ENCODE measurements at places on chromosomes 2 and 18.

GRCh38 chr2:189407281-189408209, 33.7 kb upstream of the WDR75 start:
- no peak for DNase-seq

DNA sequence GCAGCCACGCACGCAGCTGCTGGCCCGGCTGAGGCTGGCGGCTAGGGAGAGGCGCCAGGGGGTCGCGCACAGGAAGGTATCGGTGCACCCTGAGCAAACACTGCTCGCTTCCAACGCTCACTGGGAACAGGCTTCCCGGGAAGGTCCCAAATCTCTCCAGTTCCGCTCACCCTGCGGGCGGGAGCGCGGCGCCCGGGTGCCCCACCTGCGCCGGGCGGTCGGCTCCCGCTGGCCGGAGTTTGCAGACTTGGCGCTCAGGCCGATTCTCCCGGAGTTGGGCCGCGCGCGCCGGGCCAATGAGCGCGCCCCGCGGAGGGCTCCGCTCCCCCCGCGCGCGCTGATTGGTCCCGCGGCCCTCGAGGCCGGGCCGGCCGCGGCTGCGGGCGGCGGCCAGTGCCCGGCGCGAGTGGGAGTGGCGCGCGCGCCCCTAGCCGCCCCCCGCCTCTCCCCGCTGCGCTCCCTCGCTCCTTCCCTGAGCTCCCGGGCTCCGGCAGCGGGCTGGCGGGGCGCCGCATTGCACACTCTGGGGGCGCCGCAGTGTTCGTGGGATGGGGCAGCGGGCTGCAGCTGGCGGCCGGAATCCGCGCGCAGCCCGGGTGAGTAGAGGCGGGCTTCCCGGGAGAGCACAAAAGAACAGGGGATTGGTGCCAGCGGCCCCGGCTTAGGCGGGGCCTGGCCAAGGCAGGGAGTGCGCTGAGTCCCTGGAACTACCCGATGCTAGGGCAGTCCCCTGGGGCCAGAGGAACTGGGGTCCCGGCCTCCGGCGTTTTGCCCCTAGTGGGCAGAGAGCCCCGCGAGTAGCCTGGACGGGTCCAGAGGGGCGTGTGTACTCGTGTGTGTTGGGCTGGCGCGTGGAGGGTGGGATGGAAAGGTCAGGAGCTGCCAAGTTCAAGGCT, at the start of gene LYPD6:
Gene LYPD6 (plus strand): TSS at position 461 of the 896 bp plus-strand sequence. CDS start 107,122 bp downstream, outside the sequence.
- DNase-seq: no peak

GRCh38 chr2:105741174-105741573, 3.5 kb upstream of the NCK2 start:
- no peak for DNase-seq

- DNase-seq: no peak
Measured at GRCh38 chr2:240997141-240997855, 1.1 kb upstream of the SNED1 start.

DNA sequence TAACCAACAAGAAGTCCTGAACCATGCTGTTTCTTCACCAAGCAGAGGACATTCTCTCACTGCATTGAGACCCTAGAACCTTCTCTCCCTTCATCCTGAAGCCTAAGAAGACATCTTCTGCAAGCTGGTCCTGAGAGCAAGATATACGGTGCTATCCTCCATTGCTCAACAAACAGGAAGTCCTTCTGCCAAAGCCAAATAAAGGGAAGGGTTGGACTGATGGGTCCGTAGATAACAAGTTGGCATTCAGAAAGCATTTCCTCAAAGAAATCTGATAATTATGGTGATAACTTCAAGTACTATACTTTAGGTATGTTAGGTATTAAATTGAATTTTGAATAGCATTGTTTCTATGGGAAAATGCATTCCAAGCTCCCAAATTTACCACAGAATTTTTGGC, 23.3 kb downstream of the GRB14 start:
- no peak for DNase-seq

DNA sequence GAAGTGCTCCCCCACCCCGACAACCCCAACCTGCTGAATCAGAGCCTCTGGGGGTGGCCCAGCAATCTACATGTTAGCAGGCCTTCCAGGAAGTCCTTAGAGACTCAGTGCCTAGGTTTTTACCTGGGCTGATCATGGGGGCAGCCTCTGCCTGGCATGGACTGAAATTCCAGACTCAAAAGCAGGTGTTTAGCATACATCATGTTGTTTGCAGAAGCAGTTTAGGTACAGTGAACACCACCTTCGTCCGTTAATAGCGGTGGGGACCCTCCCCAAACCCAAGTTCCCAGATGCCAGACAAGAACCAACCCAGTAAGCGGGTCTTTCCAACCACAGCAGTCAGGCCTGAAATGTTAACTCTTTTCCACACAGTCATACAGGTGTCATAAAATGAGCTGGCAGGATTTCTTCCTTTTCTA, 26.4 kb upstream of the GALR1 start:
- no peak for DNase-seq

DNA sequence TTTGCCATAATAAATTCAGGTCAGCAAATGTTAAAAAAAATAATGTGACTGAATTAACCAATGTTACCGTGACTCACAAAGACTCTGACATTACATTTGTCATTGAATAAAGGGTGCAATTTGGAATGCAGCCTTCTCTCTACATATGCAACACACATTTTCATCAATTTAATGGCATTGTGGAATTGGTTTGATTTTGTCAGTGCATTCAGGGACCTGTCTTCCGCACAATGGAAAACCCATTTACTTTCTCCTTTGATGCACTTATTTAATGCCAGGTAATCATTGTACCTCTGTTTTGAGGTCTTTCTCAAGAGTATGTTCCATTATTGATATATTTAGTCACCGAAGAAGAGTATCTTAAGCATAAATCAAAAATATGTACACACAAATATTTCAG, 1099.3 kb downstream of the SOCS6 start:
- no peak for DNase-seq

DNA sequence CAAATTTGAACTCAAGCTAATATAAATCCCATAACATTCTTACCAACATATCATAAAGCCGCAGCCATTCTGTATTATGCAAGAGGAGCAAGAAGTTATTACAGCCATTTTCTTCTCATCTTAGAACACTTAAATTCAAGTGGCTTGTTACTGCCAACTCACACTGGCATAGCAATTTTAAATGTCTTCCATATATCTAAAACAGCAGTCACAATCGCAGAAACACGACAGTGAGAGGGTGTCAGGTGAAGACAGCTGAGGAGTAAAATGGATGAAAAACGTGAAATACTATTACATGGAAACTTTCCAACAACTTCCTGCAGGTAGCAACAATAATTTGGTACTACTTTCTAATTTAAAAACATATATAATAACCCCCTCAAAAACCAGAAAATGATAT, 17.9 kb downstream of the PPP3R1 start:
- no peak for DNase-seq

All from epithelial cell of prostate (primary cell).